ENCODE measurements at places on chromosomes 3 and 15. TPM values are rescaled to one million over a fixed set of nuclear protein-coding genes. Genes with fewer than 3 reads are reported as not detected.

TMC3 gene
- not detected for total RNA-seq

CMTM7 gene
- total RNA-seq = 5.1 TPM

ERICH6 gene
- not detected for total RNA-seq

BFSP2 gene
- total RNA-seq = not detected

DTX3L gene
- 36.9 TPM for total RNA-seq

Data from nasal cavity respiratory epithelium epithelial cell of viscerocranial mucosa (primary cell).